ENCODE measurements at places on chromosomes 13 and 19.

- no peak for DNase-seq
These were observed 2.8 kb downstream of the PTGIR start for GRCh38 chr19:46622118-46622446.

DNA sequence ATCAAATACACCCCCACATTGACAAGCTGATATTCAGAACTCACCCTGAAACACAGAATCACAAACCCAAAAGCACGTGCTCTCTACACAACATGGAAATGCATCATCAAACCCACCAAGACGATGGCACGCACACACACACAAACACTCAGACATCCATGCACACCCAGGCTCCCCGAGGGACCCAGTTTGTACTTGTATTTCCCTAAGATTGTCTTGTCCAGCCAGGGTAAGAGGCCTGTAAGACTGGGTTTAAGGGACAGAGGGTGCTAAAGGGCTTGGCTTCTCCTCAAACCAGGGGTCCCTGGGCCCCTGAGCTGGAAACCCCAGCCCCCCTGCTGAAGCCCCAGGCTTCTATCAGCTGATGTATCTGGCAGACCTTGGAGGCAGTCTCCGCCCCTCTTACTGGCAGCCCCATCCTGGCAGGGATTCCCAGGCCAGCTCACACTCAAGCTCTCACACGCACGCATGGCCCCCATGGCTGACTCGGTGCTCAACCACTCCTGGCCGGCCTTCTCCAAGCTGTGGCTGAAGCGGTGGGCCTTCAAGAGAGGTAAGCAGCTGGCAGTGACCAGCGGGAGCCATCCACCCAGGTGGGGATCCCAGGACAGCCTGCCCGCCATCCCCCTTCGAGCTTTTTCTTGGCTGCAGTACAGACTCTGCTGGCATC is 6.5 kb downstream of the ARHGEF18 start:
- DNase-seq = peak; percentile 67

GRCh38 chr19:7394731-7395359 is 46.1 kb downstream of the ARHGEF18 start:
- DNase-seq = peak; percentile 93

DNA sequence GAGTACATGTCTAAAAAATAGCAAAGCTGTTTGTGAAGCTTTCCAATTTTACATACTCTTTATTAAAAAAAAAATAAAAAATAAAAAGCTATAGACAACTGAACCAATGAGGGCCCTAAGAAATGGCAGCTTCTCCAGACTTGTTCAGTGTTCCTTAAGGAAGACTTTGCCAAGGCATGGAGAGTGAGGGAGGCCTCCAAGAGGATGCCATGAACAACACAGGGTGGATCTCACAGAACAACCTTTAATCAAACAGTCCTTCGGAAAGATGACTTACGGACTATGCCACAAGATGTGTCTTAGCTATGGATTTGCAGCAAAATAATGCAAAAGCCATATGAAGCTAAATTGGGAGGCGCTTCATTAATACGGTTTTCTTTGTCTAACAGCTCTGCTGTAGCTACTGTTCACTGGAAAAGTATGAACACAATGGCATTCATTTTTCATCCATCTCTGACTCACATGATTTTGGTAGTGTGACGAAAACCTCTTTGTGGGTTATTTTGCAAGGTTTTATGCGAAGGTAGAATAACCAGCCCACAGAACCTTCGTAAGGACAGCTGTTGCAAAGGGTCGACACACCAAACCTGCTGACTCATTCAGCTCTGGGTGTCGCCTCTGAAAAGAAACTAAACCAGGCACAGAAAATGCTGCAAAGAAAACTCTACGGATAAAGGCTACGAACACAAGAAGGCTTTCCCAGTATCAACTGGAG is 27.7 kb downstream of the EFNB2 start:
- peak; percentile 62 for DNase-seq

GRCh38 chr13:59229401-59229800 is 934.3 kb downstream of the DIAPH3 start:
- DNase-seq = no peak

GRCh38 chr13:76016799-76017400 is 380.8 kb downstream of the LMO7 start:
- no peak for DNase-seq

DNA sequence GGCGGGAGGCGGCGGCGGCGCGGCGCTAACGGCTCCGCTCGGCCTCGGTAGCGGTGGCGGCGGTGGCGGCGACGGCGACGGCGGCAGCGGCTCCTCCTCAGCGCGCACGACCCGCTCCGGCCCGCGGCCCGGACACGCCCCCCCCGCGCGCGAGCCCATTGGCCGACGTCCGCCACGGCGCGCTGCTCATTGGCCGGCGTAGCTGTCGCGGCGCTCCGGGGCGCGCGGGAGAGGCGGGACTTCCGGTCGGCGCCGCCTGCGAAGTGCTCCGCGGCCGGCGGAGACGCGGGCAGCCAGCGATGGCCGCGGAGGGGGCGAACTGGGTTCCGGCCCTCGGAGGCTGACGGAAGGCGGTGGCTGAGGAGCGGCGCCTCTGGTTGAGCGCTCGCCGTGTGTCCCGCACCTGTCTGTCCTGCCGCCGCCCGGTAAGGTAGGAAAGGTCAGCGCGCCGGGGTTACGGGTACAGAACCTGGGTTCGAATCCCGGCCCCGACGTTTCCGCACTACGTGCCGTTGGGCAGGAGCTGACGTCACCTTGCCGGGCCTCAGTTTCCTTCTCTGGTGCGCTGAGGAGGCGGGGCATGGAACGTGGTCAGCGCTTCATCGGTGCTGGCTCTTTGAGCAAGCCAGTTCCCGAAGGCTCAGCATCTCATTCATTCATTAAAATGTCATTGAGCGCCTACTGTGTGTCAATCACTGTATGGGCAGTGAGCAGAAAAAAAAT is at the start of gene ELAVL1:
Gene ELAVL1 (minus strand): TSS at position 108 of the 723 bp plus-strand sequence. CDS start 13,826 bp downstream, outside the sequence.
- peak; percentile 93 for DNase-seq

DNA sequence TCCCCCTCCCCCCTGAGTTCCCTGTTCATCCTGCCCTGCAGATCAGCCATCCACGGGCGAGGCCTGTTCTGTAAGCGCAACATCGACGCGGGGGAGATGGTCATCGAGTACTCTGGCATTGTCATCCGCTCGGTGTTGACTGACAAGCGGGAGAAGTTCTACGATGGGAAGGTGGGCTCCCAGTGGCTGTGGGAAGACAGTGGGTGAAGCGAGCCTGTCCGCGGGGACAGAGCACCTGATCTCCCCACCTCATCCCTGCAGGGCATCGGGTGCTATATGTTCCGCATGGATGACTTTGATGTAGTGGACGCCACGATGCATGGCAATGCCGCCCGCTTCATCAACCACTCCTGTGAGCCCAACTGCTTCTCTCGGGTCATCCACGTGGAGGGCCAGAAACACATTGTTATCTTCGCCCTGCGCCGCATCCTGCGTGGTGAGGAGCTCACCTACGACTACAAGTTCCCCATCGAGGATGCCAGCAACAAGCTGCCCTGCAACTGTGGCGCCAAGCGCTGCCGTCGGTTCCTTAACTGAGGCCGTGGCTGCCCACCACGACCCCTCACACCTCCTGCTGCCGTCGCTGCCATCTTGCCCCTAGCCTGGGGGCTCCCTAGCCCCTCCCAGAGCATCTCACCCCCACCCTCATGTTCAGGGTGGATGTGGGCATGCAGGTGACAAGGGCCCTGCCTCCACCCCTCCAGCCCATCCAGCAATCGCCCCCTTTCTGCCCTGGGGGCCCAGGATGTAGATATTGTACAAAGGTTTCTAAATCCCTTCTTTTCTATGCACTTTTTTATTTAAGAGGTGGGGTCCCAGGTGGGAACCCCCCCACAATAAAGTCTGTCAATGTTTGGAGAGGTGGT is 4.0 kb downstream of the IGFLR1 start:
- no peak for DNase-seq

DNA sequence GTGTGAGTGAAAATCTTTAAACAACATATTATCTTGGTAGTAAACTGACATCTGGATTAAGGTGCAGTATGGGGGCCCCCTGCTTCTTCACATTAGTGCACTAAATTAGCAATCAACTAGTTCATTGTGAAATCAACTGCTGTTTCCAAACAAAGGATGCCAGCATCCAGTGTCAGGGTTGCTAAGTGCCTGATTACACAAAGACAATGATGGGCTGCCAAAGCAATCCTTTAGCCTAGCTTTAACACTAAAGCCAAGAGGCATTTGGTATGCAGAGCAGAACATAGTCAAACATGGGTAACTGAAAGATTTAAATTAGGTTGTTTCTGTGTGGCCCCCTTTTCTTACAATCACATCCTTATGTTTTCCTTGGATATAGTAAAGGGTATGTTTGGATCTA is 543.1 kb upstream of the SLITRK5 start:
- no peak for DNase-seq

Data from islet precursor cell (in vitro differentiated cells).